Amniotic epithelial cell (primary cell): ENCODE measurements at places on chromosomes 5 and 9.

- no peak for DNase-seq
Measured at GRCh38 chr5:139457653-139458306, 4.8 kb downstream of the ECSCR start.

GRCh38 chr5:14277385-14278320 lies 134.5 kb downstream of the TRIO start:
- no peak for DNase-seq

GRCh38 chr9:27532046-27532445 lies 2.4 kb upstream of the MOB3B start:
- no peak for DNase-seq

- DNase-seq: peak; percentile 12
Measured at GRCh38 chr5:133552925-133553525, 59.3 kb downstream of the FSTL4 start.

DNA sequence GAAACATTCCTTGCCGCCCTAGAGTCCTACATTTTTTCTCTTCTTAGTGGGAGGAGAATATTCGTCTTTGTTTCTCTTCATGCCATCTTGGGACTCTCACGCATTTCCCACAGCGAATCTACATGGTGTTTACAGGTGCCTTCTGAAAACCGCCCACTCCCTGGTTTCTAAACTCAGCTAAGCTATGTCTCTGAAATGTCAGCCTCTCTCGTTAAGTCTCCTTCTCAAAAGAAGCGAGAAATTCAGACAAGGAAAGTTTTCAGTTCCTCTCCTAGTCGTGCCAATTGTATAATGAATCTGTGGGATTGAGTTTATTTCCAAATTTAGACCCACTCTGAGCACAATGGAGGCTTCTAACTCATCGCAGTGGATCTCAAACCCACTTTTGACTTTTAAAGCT lies 186.8 kb upstream of the NFIB start:
- DNase-seq: no peak

DNA sequence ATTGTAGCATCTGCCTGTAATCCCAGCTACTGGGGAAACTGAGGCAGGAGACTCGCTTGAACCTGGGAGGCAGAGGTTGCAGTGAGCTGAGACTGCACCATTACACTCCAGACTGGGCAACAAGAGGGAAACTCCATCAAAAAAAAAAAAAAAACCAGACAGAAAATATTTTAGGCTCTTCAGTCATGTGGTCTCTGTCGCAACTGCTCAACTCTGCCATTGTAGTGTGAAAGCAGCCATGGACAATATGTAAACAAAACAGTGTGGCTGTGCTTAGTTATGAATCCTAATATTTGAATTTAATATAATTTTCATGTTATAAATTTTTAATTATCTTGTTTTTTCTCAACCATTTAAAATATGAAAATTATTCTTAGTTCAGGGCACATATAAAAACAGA lies 38.4 kb downstream of the ZFAND5 start:
- DNase-seq: peak; percentile 43

DNA sequence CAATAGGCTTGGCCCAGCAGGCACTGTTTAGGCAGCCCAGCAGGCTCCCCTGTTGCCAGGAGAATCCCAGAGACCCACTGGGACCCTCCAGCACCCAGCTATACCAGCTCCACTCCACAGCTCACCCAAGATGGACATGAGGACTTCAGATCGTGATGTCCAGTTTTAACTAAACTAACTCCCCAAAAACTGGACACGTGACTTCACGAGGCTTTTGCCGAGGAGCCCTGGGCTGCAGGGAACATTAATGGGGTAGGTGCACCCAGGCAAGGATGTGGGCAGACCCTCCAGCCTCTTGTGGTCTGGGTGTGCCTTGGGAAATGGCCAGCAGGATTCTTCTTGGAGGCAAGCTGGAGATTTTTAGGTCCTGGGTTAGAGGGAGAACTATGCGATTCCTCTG lies 8.9 kb upstream of the NKD2 start:
- no peak for DNase-seq

- no peak for DNase-seq
Measured at GRCh38 chr9:136281421-136282271, 22.2 kb downstream of the CCDC187 start.
